Adipose tissue (tissue), 3 donors: ENCODE measurements at places on chromosomes 16 and 17. TPM values are rescaled to one million over a fixed set of nuclear protein-coding genes. Genes with fewer than 3 reads are reported as not detected.

Gene LLGL2
- 11.8 TPM for polyA plus RNA-seq

Gene TPSAB1
- polyA plus RNA-seq = 6.6 TPM

Gene C1QTNF8
- polyA plus RNA-seq = not detected

Gene HIC1
- 1.6 TPM for polyA plus RNA-seq

Gene MYO15A
- 0.86 TPM for polyA plus RNA-seq

Gene HGS
- 57.6 TPM for polyA plus RNA-seq

Gene GUCY2D
- 0.11 TPM for polyA plus RNA-seq

Gene SRSF2
- polyA plus RNA-seq = 298 TPM

Gene TLCD3A
- polyA plus RNA-seq = 3.4 TPM

Gene PRR35
- polyA plus RNA-seq = not detected

Gene RAMP2
- polyA plus RNA-seq = 156 TPM

Gene CDK3
- polyA plus RNA-seq = 5.4 TPM
